Gastroesophageal sphincter (tissue), 4 donors: ENCODE measurements at places on chromosomes 11 and 22.

- no peak for ATAC-seq
Observed at GRCh38 chr11:46611526-46612304, 5.3 kb downstream of the HARBI1 start.

DNA sequence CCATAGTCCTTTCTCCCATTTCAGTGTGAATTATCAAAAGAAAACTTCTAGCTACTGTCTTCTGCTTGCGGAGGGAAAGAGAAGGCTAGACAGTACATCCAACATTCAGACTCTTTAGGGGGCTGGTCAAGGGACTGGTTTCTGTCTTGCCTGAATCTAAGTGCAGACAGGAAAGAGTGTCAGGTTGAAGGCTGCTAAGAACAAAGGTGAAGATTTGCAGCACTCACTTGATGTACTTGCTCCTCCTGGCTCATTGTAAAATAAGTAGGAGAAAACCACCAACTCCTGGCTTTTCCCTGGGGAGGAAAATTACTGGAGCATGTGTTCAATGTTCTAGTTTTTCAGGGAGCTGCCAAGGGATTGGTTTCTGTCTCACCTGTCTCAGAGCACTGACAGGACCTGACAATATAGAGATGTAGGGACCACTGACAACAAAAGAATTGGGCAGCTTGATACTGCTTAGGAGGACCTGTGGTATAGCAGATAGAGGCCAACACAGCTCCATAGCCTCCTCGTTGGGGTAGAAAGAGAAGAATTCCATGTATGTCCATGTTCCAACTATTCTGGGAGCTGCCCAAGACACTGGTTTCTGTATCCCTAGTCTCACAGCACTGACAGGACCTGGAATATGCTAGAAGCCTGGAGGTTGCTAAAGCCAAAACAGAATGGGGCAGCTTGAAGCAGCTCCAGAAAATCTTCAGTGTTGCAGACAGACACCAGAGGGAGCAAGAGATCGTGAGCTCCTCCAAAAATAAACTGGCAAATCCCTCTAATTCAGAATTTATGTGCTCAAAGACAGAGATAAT, 39.7 kb upstream of the MMP12 start:
- ATAC-seq, result peak; percentile 13

GRCh38 chr22:38230916-38231315, 29.1 kb downstream of the MAFF start:
- no peak for ATAC-seq

- ATAC-seq, result peak; percentile 56
Observed at GRCh38 chr11:47524291-47524874, 28.5 kb downstream of the CELF1 start.

- ATAC-seq, result no peak
Observed at GRCh38 chr11:115362997-115363396, 141.2 kb downstream of the CADM1 start.
